Ascending aorta (tissue), 2 donors: ENCODE measurements at places on chromosomes 16 and 17. TPM values are rescaled to one million over a fixed set of nuclear protein-coding genes. Genes with fewer than 3 reads are reported as not detected.

Gene SLFN14
- not detected for total RNA-seq

Gene PPM1E
- 0.11 TPM for total RNA-seq

Gene FA2H
- total RNA-seq: not detected

Gene TBC1D3K
- total RNA-seq: not detected

GRCh38 chr17:13544292-13544691 lies 57.4 kb downstream of the HS3ST3A1 start:
- no peak overlapping the region for H3K4me3 ChIP-seq
- no peaks in the 10 kb centered on the region for H3K36me3 ChIP-seq
- no peak overlapping the region for H3K27ac ChIP-seq
- H3K4me1 ChIP-seq: no peaks in the 10 kb centered on the region

DNA sequence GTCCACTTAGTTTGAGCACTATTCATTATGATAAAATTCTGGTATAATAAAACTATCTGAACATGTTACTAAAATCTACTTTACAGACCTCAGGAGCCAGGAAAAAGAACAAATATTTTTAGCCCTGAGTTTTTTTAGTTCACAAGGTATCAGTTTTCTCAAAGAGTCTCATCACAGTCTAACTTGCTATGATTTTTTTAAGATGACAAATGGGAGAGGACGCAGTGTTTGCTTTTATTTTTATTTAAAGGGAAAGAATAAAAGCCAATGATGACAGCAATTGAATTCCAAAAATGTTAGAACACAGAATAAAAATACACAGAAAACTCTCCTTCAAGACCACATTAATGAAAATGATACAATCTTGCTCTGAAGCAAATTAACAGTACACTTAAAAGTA lies 7.4 kb downstream of the MED13 start:
- no peaks in the 10 kb centered on the region for H3K27me3 ChIP-seq
- peaks cover 62% of the 10 kb centered on the region for H3K4me1 ChIP-seq
- H3K27ac ChIP-seq: peak overlapping the region; percentile 25

DNA sequence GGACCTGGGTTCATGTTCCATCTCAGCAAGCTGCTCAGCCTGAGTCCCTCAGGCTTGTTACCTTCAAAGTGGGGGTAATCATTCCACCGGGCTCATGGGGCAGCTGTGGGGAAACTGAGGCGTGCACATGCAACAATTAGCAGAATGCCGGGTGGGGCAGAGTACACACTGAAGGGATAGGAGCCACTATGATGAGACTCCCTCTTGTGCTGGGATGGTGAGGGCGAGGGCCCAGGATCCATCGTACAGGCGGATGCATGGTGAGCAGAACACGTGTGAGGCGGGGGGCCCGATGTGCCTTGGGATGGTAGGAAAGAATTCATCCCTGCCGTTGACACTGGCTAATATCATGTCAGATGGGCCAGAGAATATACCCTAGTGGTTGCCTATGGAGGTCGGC lies 25.5 kb upstream of the MAP3K14 start:
- H3K4me1 ChIP-seq: peaks cover 7% of the 10 kb centered on the region
- no peak overlapping the region for H3K27ac ChIP-seq
- no peak overlapping the region for H3K4me3 ChIP-seq
- H3K36me3 ChIP-seq: no peaks in the 10 kb centered on the region

- H3K27ac ChIP-seq: no peak overlapping the region
- H3K4me1 ChIP-seq: no peaks in the 10 kb centered on the region
- no peaks in the 10 kb centered on the region for H3K27me3 ChIP-seq
- no peak for DNase-seq
These were observed 16.3 kb downstream of the SCPEP1 start for GRCh38 chr17:56994009-56994792.

DNA sequence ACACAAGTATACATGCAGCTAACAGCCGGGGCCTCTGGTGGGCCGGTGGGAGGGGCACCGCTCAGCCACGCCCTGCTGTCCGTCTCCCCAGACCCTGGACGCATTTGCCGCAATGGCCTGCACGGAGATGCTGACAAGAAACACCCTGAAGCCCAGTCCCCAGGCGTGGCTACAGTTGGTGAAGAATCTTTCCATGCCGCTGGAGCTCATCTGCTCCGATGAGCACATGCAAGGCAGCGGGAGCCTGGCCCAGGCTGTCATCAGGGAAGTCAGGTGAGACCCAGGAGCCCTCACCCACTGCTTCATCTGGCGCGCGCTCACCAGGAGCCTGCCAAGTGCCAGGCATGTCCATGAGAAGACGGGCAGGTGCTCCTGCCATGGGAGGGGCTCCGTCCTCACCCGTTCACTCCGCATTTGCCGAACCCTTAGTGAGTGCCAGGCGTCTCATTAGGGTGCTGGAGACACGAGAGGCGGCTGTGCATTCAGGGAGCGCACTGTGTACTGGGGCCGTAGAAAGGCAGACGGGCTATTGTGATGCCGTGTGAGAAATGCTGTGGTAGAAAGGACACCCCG lies 51.4 kb upstream of the ENDOV start:
- H3K27ac ChIP-seq: no peak overlapping the region
- H3K4me1 ChIP-seq: no peaks in the 10 kb centered on the region
- no peak for DNase-seq
- H3K36me3 ChIP-seq: peaks cover 89% of the 10 kb centered on the region
- no peaks in the 10 kb centered on the region for H3K27me3 ChIP-seq

DNA sequence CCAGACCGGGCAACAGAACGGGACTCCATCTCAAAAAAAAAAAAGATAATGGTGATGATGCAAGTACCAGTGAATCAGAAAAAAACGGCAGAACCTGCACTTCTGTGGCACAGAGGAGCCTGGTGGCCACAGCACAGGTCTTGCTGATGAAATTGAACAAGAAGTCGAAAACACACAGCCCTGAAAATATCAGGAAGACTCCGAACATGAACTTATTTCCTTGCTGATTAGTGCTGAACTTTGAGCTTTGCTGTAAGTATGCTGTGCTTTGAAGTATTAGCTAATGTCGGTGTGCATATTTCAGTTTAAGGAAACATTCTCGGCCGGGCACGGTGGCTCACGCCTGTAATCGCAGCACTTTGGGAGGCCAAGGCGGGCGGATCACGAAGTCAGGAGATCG lies 10.9 kb upstream of the MYO15B start:
- no peak overlapping the region for H3K27ac ChIP-seq
- no peak for DNase-seq
- H3K4me3 ChIP-seq: no peak overlapping the region
- no peaks in the 10 kb centered on the region for H3K4me1 ChIP-seq

DNA sequence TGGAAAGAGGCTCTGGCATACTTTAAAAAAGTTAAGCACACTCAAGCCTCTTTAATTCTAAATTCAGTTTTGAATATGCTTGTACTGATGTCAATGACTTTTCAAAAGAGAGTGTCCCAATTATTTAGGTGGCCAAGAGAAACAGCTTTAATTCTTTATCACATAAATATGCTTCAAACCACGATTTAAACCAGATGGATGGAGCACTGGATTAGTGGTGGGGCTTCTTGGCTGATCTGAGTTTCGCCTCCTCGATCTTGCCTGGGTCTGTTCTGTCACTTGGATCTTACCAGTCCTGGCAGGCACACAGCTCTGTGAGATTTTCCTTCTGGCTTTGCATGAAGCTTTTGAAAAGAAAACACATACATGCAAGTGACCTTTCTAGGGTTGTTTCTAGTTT lies 467.8 kb downstream of the MAF start:
- H3K4me1 ChIP-seq: no peaks in the 10 kb centered on the region
- no peaks in the 10 kb centered on the region for H3K27me3 ChIP-seq
- no peak overlapping the region for H3K27ac ChIP-seq
- no peaks in the 10 kb centered on the region for H3K36me3 ChIP-seq
- DNase-seq: no peak

GRCh38 chr17:82257473-82257872 lies 16.0 kb downstream of the CSNK1D start:
- no peaks in the 10 kb centered on the region for H3K4me1 ChIP-seq
- peaks cover 90% of the 10 kb centered on the region for H3K36me3 ChIP-seq
- H3K27ac ChIP-seq: no peak overlapping the region
- no peaks in the 10 kb centered on the region for H3K27me3 ChIP-seq
- no peak for DNase-seq

GRCh38 chr17:74190807-74191406 lies 12.6 kb upstream of the RPL38 start:
- H3K27me3 ChIP-seq: no peaks in the 10 kb centered on the region
- H3K27ac ChIP-seq: no peak overlapping the region
- H3K4me1 ChIP-seq: no peaks in the 10 kb centered on the region
- no peak overlapping the region for H3K4me3 ChIP-seq
- DNase-seq: no peak

DNA sequence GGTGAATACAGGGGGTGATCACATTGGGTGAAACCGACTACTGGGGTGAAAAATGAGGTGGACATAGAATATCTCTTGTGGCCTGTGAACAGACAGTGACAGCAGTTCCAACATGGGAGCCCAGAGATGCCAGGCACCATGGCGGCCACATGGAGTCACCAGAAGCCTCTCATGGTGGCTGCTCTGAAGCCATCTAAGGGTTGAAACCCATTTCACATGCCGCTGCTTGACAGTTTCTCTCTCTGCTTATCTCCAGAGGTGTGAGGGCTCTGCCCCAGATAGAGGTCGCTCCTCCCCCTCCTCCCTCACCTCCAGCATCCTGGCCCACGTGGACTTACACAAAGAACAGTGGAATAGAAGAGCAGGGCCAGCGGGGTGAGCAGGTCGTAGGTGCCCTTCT lies 37.9 kb upstream of the PIK3R6 start:
- DNase-seq: peak; percentile 43
- H3K36me3 ChIP-seq: no peaks in the 10 kb centered on the region
- H3K27me3 ChIP-seq: no peaks in the 10 kb centered on the region
- no peak overlapping the region for H3K4me3 ChIP-seq

DNA sequence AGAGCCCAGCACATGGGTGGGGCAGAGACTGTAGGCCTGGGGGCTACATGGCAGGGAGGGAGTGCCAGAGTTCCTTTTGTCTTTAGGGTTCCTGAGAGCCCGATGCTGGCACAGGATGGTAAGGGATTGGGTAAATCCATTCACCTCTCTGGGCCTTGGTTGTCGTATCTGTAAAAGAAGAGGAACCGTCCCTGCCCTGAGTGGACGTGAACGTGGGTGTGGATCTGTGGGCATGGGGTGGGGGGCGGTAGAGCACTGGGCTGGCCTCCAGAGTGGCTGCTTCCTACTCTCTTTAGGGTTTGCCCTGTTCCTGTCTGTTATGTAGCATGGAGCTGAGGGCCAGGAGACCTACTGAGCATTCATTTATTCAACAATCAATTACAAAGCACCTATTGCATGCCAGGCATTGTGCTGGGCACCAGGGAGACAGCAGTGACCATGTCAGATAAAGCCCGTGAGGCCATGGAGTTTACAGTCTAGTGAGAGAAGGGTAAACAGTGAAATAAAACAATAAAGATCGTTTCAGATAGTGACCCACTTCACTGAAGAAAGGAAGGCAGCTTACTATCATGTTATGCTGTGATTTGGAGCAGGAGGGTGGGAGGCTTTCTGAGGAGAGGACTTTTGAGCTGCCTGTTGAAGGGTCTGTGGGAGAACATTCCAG lies 13.1 kb upstream of the TCAP start:
- DNase-seq: no peak
- H3K4me3 ChIP-seq: no peak overlapping the region
- no peak overlapping the region for H3K27ac ChIP-seq
- no peaks in the 10 kb centered on the region for H3K4me1 ChIP-seq
